Left hindlimb (tissue), 1 donor: ENCODE measurements at places on chromosomes 16 and 17.

DNA sequence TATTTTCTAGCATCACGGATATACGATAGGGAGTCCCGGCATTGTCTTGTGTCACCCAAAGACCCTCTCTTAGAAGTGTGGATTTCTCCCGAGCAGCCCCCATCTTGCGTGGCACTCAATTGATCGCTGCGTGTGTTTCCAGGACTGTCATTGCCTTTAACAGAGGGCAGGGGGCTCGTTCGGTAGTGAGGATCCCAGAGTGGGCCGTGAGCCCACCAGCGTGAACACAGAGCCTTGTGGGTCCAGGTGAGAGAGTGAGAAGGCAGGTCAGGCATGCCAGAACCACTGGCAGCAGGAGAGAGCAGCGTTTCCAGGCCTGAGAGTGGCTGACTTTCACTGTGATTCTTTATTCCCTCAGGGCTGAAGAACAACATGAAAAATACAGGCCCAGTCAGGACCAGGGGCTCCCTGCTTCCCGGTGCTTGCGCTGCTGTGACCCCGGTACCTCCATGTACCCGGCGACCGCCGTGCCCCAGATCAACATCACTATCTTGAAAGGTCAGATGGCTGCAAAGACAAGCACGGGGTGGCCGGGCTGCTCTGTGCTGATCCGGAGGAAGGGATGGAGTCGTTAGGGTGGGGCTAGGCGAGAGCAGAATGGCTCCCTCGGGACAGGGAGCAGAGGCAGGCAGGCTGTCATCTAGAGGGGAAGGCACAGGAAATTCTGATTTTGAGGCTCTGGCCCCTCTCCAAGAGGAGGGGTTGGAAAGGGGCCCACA is 22.4 kb downstream of the C1QTNF1 start:
- peak; percentile 58 for DNase-seq

DNA sequence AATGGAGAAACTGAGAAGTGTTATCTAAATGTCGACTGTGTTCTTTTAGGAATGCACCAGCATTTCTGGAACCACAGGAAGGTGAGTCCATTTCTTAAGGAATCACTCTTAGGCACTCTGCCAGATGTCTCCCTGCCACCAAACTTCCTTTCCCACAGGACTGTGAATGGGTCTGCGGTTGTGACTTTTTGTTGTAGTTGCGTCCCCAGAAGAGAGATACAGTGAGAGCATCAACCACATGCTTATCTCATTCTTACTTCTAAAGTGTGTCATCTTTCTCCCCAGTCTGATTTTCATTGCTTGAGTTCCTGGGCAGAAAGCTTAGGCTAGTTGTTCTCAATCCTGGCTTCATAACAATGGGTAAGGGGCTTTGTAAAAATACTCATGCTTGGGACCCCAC is 13.4 kb downstream of the ITPRIPL2 start:
- no peak for DNase-seq

GRCh38 chr16:7303052-7303610 is 29.5 kb upstream of the RBFOX1 start:
- no peak for DNase-seq

DNA sequence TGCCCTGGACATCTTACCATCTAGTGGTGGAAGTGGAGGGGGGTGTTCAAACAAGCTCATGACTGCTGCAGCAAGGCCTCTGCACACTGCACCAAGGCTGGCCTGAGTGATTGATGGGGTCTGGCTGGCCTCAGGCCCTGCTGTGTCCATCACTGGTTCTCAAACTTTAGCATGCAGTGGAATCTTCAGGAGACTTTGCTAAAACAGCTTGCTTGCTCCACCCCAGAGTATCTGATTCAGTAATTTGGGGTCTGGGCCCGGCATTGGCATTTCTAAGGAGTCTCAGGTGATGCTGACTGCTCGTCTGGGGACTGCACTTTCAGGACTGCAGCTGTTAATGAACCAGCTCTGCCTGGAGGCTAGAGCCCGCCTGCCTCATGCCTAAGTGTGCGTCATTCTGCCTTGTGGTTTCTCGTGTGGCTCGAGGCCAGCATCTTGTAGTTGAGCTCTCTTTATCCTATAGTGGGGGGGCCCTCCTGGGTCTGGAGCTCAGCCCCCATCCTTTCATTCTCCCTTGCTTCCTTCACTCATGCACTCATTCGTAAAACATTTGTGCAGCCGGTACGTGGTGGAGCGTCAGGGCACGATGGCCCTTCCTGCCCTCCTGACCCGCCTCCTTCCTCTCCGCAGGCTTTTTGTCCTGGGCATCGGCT is 4.1 kb downstream of the MGAT5B start:
- DNase-seq: no peak

DNA sequence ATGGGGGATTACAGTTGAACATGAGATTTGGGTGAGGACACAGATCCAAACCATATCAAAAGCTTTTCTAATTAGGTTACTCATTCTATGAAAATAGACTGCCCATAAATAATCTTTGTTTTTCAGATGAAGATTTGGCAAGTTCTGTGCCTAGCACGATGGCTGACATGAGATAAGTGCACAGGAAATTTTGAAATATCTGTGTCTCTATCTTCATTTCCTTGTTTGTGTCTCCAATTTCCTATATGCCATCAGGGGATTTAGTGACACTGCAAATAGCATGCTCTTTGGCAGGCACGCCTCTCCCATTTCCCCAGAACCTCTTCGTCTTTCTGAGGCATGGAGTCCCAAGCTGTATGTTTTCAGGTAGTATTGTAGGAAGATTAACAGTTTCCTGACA is 544.6 kb downstream of the CDH13 start:
- no peak for DNase-seq

DNA sequence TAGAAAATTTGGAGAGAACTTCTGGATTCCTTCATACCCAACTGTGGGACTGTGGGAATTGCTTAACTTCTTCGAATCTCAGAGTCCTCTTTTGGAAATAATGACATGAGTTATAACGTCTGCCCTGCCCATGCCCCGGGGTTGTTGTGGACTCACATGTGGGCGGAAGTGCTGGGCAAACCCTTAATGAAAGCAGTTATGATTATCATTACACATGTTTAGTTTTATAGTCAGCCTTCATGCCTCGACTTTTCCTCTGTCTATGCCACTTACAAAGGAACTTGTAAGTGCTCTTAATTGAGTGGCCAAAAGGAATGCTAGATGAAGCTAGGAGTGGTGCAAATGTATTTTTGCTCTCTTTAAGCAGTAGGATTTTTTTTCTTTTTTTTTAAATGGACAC is 3.9 kb downstream of the KRT27 start:
- no peak for DNase-seq

- DNase-seq: no peak
Measured at GRCh38 chr16:11689031-11689840, 21.0 kb downstream of the SNN start.

DNA sequence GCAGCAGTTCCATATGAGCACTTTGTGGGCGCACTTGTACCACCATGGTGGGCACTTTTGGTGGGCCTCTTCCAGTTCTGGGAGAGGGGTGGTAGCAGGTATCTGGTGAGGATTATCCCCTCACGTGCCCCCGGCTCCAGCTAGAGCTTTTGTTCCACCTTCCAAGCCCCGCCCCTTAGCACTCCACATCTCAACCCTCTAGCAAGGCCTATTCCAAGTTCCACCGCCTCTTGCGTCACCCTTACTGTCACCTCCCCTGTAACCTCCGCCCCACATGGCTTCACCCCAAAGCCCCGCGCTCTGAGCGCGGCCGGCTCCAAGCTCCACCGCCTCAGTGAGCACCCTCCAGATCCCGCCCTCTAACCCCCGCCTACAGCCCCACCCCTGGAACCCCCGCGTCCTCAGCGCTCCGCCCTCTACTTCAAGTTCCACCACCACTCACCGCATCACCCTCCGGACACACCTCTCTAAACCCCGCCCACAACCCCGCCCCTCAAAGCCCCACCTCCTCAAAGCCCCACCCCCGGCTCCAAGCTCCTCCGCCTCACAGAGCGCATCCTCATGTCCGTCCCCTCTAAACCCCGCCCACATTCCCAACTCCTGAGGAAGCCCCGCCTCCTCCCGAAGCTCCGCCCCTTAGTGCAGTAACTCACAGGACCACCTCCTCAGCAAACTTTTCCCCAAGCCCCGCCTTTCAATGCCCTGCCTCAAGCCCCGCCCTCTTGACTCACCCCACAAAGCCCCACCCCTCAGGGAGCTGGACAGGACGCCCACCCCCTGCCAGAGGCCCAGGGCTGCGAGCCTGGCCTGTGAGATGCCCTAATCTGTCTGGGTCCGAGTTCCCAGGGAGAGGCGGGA is 11.1 kb downstream of the SCN4A start:
- peak; percentile 74 for DNase-seq

DNA sequence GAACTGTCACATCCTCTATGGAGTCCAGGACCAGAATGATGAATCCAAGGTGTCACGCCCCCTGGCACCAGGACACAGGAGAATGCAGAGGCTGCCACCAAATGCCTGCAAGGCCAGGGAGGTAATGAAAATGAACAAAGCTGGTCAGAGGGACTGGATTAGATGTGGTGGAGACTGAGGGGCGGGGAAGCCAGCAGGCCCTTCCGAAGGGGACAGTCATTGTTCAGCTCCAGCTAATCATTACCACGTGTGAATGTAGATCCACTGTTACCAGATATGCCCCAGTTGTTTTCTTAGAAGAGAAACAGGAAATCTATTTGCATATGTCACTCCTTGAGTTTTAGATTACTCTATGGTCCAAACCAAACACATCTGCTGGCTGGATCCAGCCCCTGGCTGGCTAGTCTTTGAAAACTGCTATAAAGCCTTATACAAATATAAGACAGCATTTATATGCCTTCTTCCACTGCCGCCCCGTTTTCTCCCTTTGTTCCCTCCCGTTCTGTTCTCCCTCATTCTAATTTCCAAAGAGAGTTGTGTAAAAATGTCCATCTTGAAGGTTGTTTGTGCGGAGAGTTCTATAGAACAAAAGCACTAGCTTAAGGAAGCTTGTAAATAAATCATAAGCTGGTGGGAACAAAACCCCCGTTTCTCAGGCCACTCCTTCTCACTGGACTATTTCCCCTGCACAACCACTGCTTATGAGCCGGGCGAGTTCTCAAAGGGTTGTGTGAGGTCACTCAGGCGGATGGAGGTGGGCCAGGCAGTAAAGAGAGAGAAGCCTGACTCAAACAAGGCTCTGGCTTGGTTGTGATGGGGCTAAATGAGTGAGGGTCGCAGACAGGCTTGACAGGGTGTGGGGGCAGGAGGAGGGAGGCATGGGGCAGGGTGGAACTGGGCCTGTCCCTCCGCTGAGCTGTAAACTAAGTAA is 14.2 kb downstream of the CRYM start:
- DNase-seq: peak; percentile 43

DNA sequence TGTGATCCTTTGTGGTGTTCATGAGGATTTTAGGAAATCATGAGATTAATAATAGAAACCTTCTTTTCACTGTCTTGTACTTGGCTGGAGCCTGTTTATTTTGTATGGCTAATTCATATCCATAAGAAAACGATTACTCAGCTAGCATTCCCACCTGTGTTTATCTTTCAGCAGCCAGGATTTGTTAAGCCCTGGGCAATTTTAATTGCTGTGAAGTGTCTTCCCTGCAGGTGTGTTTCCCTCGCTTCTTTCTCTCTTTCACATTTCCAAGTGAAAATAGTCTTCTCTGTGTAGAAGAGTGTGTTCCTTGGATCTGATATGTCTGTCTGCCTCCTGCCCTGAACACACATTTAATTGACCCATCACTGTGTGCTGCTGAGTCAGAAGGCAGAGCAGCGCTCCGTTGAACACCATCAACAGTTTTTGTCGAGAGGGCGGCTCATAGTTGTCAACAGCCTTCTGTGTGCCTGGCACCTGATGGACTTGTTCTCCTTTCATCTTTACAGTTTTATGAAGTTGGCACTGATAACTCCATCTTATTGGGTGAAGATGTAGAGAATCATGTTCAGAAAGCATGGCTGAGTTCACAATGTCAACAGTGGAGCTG is 83.2 kb downstream of the SPECC1 start:
- no peak for DNase-seq

DNA sequence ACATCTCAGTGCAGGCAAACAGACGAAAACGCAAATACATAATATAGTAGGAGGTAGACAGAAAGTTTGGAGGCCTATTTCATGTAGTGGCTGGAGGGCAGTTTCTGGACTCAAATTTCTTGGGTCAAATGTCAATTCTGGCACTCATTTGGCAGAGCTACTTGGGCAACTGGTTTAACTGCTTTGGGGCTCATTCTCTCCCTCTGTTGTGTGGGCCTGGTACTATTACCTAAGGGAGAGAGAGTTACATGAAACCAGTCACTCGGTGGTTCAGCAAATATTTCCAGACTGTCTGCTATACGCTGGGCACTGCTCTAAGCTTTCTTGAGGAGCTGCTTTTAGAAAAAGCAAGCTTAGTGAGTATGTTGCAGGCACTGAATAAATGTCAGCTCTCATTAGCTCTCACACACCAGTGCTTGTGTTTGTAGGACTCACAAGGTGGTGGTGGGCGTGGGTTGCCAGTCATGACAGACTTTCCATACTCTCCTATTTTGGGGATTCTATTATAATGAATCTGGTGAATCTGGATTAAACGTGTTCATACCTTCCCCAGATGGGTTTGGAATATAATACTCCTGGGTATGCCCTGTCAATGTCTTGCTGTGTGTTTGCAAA is 1.8 kb upstream of the SHISA9 start:
- DNase-seq: no peak

- no peak for DNase-seq
Measured at GRCh38 chr17:57284984-57285646, 28.8 kb downstream of the MSI2 start.
